A549 (cell line): ENCODE measurements at places on chromosomes 7 and 10.

GRCh38 chr10:113169111-113169510, 219.1 kb downstream of the TCF7L2 start:
- no peak for DNase-seq

DNA sequence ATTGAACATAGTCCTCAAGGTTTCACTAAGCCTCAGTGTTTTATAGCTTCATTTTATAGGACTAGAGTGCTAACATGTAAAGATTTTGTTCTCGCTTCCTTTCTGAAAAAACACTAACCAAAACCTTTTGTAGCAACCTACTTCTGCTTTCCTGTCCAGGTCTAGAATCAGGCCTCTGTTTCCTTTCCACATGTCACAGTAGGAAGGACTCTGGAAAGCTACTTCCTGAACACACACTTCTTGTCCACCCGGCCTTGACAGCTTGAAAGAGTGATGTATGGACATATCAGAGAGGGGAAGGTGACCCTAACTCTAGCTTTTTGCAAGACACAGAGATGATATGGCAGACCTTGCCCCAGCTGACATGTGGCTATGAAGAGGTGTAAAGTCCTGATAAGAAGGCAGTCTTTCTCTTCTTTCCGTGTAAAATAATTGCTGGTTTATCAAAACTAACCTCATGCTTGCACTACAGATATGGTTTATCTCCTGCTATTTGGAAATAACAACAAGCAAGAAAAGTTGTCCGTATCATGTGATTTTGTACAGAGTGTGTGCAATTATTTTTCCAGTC, 175.4 kb downstream of the SKAP2 start:
- DNase-seq = no peak

GRCh38 chr10:71850021-71850742, 869 bp downstream of the PSAP start:
- DNase-seq = no peak

DNA sequence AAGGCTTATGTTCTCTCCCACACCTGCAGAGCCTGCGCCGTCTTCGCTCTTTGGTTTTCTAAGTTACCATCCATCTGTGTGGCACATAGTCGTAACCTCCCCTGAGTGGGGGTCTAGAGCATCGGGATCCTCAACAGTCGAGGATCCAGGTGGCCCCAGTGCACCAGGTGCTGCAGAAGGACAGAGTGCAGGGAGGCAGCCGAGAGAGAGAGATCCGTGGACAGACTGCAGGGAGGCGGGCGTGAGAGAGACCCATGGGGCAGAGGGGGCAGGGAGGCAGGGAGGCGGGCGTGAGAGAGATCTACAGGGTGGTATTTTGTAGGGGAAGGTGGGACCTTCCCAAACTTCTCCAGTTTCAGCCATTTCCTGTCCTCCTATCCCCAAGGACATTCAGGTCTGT, 42.3 kb downstream of the PFKP start:
- DNase-seq = no peak

DNA sequence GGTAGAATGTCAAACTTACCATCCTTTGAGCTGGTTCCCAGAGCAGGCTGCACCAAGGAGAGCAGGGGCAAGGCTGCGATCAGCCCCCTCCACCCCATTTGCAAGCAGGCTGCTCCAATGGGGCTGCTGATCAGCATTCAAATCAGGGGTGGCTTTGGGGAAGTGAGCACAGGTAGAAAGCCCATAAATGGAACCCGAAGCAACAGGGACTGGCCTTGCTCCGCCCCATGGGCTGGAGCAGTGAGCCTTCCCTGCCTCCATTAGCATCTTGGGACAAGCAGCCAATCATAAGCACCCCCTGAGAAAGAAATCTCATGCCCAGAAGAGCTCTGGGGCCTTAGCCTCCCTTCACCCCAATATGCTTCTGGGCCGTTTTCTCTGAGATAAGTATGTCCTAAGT, 4.0 kb upstream of the PKD1L1 start:
- DNase-seq = no peak

- DNase-seq = no peak
Measured at GRCh38 chr7:111744501-111745155, 182.3 kb upstream of the IMMP2L start.

DNA sequence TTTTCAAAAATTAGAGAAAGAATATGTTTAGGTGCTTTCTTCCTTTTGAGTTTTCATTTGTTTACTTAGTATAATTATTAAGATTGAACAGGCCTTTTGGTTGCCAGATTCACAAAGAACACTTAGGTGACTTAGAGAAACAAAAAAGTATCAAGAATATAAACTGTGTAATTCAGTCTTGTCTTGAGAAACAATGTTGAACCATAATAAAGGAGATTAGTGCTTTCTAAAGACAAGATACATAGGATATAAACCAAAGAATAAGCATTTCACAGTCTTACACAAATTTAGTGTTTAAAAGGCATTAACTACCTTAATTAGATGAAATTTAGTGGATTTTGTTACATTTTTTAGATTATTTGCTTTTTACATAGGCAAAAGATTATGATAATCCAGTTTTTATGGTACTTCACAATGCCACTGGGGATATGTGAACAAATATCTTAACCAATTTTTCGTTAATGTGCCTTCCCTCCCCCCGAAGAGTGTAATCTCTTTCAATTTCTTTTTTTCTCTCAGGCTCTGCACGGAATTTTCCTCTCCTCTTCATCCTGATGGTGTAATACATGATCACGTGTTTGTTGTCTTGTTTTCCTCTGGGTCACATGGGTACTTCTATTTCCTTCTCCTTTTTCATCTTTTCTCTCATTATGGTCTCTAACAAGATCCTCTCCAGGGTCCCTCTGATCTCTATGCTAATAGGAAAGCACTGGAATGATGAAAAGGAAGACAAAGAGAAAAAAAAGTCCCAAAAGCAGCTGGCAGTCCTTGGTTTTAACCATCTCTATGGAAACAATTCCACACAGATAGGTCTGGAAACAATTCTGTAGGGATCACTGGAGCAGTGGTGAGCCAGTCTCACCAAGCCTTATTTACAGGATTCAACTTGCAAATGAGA, 3.7 kb upstream of the HNRNPH3 start:
- DNase-seq = peak; percentile 73

- no peak for DNase-seq
Measured at GRCh38 chr10:31606841-31607240, 287.8 kb downstream of the ZEB1 start.

- no peak for DNase-seq
Measured at GRCh38 chr10:114252883-114253282, 13.8 kb downstream of the VWA2 start.

DNA sequence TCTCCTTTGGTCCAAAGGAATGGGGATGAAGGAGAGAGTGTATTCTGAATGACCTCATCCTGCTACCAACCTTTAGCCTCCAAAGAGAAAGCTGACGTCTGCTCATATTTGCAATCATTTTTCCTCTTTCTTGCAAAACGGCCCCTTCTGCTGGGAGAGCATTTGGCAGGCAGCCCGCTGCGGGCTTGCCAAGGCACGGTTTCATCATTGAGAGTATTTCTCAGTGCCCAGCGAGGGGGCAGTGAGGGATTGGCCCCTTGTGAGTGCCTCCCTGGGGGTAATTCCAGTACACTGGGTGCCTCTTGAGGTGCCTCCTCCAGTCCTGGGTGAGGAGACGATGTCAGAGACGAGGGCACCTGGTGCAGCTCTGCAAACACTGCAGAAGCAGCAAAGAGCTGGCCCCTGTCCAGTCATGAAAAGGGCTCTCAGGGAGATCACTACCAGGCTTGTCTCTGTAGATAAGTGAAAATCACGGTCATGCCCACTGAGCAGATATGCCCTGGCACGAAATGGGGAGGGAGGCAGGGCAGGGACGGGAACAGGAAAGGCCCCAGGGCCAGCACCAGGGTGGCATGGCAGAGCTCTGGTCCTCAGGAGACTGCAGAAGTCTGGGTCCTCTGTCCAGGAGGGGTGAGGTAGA, 48.7 kb upstream of the SHH start:
- DNase-seq = peak; percentile 60

DNA sequence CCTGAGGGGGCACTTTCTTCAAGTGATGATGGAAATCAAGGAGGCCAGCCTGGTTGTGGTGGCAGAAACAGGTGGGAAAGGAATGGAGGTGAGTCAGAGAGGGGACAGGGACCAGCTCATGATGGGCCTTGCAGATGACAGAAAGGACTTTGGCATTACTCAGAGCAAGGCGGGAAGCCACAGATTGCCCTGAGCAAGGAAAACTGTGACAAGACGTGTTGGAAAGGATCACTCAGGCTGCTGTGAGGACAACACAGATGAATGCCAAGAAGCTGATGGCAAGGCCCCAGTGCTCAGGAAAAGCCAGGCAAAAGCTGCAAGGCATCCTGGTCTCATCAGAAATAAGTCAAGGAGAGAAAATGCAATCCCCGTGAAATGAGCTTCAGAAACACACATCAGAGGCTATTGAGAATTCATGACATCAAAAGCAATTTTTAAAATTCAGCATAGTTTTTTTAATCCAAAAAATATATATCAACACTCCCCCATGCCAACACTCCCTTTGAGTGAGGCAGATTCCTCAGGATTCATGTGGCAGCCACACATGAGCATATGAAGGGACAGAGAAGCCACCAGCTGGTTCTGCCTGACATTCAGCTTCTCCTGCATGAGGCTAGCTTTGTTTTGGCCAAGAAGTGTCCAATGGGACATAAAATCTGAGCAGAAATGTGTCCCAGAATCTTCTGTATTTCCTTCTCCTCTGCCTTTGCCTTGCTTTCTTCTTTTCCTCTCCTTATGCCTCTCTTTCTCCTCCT, 244.5 kb upstream of the MYO3A start:
- no peak for DNase-seq

- DNase-seq = no peak
Measured at GRCh38 chr10:112821038-112821437, 129.0 kb upstream of the TCF7L2 start.

DNA sequence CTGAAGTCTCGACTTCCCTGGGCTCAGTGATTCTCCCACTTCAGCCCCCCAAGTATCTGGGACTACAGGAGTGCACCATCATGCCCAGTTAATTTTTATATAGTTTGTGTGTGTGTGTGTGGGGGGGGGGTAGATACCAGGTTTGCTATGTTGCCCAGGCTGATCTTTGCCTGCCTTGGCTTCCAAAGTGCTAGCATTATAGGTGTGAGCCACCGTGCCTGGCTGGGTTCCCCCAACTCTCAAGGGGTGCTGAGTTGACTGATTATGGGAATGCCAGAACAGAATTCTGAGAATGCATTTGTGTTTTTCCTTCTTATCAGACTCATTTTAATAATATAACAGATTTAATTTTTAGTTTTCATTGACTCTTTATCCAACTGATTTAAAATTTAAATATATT, 19.5 kb downstream of the RPA3 start:
- DNase-seq = no peak

GRCh38 chr10:87532696-87533095, 28.0 kb downstream of the MINPP1 start:
- DNase-seq = no peak

GRCh38 chr10:66144016-66144415, 781.8 kb upstream of the LRRTM3 start:
- no peak for DNase-seq

DNA sequence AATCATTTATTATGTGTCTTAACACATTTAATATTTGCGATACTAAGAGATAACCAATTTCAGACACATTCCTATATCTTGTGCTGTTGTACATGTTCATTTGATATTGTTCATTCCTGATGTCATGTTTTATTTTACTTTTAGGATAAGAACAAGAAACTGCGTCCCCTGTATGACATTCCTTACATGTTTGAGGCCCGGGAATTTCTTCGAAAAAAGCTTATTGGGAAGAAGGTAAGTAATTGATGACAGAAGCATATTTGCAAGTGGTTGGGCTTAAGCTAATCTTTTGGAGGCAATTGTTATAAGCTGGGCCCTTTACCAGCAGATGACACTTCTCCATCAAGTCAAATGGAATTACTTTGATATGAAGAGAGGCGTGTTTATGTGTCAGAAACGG, 155.3 kb downstream of the SND1 start:
- DNase-seq = no peak

DNA sequence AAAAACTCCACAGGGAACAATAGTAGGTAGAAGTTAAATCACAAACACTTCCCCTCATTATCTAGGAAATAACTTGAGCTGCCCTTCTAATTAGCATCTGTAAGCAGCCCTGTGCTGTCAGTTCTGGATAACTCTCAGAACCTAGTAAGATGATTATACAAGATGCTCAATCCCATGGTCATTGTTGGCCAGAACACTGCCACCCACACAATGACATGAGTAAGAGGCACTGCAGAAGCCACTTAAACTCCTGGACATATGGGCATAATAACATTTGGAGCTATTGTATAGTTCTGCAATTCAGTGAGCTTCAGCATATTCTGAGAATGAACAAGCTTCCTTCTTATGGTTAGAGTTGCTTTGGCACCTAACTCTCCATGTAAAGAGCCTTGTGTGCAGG, 153.8 kb downstream of the PLPP4 start:
- DNase-seq = no peak

- peak; percentile 62 for DNase-seq
Measured at GRCh38 chr7:55019691-55020465, 1.1 kb downstream of the EGFR start.

GRCh38 chr10:130495116-130495862, 359.1 kb downstream of the GLRX3 start:
- DNase-seq = no peak

DNA sequence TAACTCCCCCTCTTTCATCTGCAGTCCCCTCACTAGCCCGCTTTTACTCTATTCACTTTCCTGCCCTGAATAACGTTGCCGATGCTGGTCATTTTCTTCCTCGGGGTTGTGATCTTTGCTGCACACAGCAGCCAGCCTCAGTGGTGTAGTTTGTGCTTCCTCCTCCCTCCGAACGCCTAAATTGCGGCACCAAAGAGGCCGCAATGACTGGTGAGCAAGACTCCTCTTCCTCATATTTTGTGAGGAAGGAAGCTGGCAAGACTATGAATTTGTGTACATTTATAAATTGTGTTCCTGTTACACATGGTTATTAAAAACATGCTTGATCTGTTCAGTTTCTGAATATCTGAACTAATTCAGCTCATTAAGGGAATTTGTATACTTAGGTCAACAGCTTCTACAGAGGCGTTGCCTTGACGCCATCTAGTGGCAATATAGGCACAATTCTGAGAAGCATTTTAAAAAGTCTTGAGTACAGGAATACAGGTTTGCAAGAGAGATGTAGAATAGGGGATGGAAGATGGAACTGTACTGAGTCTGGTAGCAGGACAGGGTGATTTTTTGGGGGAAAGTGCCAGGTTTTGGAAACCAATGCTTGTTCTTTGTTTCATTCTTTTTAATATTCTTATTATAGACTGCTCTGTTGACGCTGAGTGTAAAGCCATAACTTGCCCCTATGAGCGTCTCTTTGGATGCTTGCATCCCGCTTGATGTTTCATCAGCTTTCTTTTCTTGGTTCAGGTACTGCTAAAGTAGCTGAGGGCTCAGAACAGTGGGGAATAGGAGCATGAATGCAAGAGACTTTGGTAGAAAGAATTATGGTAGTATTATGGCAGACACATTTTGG, 4.1 kb upstream of the TAS2R5 start:
- DNase-seq = peak; percentile 64
